Stimulated activated naive CD8-positive, alpha-beta T cell treated with anti-CD3 and anti-CD28 coated beads, Interleukin-15, Interleukin-2, amounts not matched to agents 100 U/mL and 50 U/mL, for 24 hours (primary cell): ENCODE measurements at places on chromosomes 16 and 17.

DNA sequence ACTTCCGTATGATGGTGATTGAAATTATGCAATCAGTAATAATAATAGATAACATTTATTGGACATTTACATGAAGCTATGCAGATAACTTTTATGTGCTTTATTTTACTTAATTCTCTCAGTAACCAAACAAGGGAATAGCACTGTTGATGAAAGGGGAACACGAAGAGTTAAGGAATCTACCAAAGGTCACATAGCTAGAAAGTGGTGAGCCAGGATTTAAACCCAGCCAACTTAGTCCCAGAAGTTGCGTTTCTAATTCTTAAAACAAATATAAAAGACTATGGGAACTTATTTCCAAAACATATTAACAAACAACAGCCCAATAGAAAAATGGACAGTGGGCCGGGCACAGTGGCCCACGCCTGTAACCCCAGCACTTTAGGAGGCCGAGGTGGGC is 9.7 kb downstream of the SPNS3 start:
- no peak for DNase-seq

DNA sequence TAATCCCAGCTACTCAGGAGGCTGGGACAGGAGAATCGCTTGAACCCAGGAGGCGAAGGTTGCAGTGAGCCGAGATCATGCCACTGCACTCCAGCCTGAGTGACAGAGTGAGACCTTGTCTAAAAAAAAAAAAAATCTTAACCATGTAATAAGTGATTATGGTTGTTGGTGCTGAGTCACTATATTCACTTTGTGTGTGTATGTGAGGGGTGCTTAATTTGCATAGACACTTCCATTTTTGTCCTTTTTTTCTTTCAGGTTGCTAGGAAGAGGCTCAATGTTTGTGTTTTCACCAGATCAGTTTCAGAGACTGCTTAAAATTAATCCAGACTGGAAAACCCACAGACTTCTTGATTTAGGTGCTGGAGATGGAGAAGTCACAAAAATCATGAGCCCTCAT is 18.2 kb downstream of the METTL9 start:
- no peak for DNase-seq

GRCh38 chr17:77083531-77083930 is 57.2 kb upstream of the SEC14L1 start:
- no peak for DNase-seq

- DNase-seq, result no peak
Observed at GRCh38 chr16:83768986-83769385, 38.8 kb upstream of the HSBP1 start.

DNA sequence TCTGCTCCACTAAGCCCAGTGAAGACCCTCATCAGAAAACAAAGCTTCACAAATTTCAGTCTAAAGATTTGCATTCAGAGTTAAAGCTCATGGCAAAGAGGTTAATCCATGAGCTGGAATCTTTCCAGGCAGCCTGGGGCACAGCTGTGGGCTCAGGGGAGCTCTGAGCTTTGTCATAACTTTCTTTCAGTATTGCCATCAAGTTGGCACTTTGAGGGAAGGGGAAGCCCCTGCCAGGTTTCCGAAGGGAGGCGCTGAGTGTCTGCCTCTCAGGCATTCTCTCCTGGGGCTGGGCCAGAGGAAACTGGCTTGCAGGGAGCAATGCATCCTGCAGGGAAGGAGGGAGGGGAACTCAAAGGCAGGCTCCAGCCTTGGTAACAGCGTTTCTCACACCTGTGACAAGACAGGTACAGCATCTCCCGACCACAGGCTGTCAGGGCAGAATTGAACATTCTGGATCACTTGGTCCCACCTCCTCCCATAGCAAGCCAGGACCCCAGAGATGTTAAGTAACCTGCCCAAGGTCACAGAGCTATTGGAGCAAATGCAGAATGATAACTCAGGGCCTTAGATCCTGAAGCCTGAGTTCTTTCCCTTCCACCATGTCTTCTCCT is 3.9 kb downstream of the LPO start:
- peak; percentile 45 for DNase-seq

DNA sequence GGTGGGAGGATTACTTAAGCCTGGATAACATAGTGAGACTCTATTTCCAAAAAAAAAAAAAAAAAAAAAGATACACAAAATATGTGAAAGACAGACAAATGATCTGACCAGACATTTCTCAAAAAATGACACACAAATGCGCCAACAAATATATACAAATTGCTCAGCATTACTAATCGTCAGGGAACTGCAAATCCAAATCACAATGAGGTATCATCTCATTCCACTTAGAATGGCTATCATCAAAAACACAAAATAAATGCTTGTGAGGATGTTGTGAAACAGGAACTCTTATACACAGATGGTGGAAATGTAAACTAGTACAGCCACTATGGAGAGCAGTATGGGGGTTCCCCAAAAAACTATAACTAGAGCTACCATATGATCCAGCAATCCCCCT is 62.4 kb downstream of the STX8 start:
- DNase-seq, result no peak
